CD8-positive, alpha-beta memory T cell (primary cell): ENCODE measurements at places on chromosomes 4 and X.
A peak's percentile ranks its signal among the peaks of the same experiment; 100 is the strongest.

GRCh38 chr4:150078041-150078578 lies at the start of gene DCLK2:
Gene DCLK2, plus strand, starts transcription at chr4:150078445. Its CDS starts 583 bp downstream, at chr4:150079028.
- H3K36me3 ChIP-seq: no peaks in the 10 kb centered on the region
- peaks cover 15% of the 10 kb centered on the region for H3K27me3 ChIP-seq
- no peak within 1 kb of the TSS for H3K4me3 ChIP-seq
- no peak for DNase-seq
- no peaks in the 10 kb centered on the region for H3K4me1 ChIP-seq

DNA sequence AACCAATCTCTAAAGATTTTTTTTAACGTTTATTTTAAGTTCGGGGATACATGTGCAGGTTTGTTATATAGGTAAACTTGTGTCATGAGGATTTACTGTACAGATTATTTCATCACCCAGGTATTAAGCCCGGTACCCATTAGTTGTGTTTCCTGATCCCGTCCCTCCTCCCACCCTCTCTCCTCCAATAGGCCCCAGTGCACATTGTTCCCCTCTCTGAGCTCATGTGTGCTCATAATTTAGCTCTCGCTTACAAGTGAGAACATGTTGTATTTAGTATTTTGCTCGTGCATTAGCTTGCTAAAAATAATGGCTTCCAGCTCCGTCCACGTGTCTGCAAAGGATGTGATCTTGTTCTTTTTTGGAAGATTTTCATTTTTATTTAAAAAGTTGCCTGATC lies 2309.4 kb upstream of the AGA start:
- H3K27me3 ChIP-seq: no peaks in the 10 kb centered on the region
- H3K27ac ChIP-seq: no peak overlapping the region
- no peak for DNase-seq
- H3K36me3 ChIP-seq: no peaks in the 10 kb centered on the region

DNA sequence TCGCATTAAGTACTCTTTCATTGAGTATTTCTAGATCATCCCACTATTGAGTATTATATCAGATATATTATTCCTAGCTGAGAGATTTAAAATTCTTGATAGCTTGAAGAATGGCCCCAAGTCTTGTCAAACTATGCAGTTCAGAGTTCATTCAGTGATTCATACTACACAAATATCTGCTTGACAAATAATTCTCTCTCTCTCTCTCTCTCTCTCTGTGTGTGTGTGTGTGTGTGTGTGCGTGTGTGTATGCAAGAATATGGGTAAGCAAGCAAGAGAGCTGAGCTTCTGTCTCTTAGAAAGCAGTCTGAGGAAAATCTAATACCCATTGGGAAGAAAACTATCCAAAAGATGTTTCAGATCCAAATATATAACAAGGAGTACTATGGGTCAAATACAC lies 142.0 kb downstream of the SLC10A7 start:
- H3K27ac ChIP-seq: no peak overlapping the region
- no peaks in the 10 kb centered on the region for H3K36me3 ChIP-seq
- H3K4me3 ChIP-seq: no peak overlapping the region
- DNase-seq: no peak
- H3K27me3 ChIP-seq: no peaks in the 10 kb centered on the region

- no peak for DNase-seq
- no peak overlapping the region for H3K27ac ChIP-seq
- H3K36me3 ChIP-seq: no peaks in the 10 kb centered on the region
- H3K4me1 ChIP-seq: no peaks in the 10 kb centered on the region
Measured at GRCh38 chrX:153870288-153870690, 15.7 kb downstream of the L1CAM start.

- H3K27me3 ChIP-seq: no peaks in the 10 kb centered on the region
- no peaks in the 10 kb centered on the region for H3K4me1 ChIP-seq
- DNase-seq: no peak
- H3K27ac ChIP-seq: no peak overlapping the region
Measured at GRCh38 chrX:96563646-96564045, 121.0 kb upstream of the DIAPH2 start.

DNA sequence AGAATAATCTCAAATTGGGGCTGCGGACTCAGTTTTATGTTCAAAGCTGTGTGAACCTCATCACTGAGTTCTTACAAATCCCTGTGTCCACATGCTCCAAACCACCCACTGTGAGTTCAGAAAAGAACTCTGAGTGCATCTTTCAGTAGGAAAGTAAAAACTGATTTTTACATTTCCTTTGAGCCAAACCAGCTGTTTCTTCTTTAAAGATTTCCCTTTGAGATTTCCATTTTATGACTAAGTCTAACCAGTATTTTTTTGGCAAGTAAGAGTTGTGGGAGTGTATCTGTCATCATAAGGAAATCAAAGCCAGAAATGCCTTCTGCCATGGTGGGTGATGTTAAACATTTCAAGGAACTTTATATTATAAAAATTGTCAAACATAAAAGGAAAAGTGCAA lies 100.0 kb downstream of the TET2 start:
- H3K36me3 ChIP-seq: peaks cover 4% of the 10 kb centered on the region
- H3K27me3 ChIP-seq: no peaks in the 10 kb centered on the region
- no peak for DNase-seq
- no peak overlapping the region for H3K4me3 ChIP-seq
- no peak overlapping the region for H3K27ac ChIP-seq
- no peaks in the 10 kb centered on the region for H3K4me1 ChIP-seq

- no peaks in the 10 kb centered on the region for H3K36me3 ChIP-seq
- H3K27ac ChIP-seq: no peak overlapping the region
- H3K27me3 ChIP-seq: no peaks in the 10 kb centered on the region
- no peak overlapping the region for H3K4me3 ChIP-seq
- no peaks in the 10 kb centered on the region for H3K4me1 ChIP-seq
Measured at GRCh38 chr4:31983677-31984076, 1263.5 kb downstream of the PCDH7 start.

GRCh38 chrX:47228550-47229270 lies 4.1 kb upstream of the USP11 start:
- H3K27me3 ChIP-seq: no peaks in the 10 kb centered on the region
- H3K36me3 ChIP-seq: peaks cover 14% of the 10 kb centered on the region
- H3K4me3 ChIP-seq: no peak overlapping the region
- no peak overlapping the region for H3K27ac ChIP-seq
- peaks cover 6% of the 10 kb centered on the region for H3K4me1 ChIP-seq
- DNase-seq: no peak

- H3K4me3 ChIP-seq: no peak overlapping the region
- no peaks in the 10 kb centered on the region for H3K4me1 ChIP-seq
- no peaks in the 10 kb centered on the region for H3K36me3 ChIP-seq
- H3K27ac ChIP-seq: no peak overlapping the region
- H3K27me3 ChIP-seq: no peaks in the 10 kb centered on the region
- no peak for DNase-seq
Measured at GRCh38 chrX:151155234-151155633, 21.1 kb upstream of the GPR50 start.

DNA sequence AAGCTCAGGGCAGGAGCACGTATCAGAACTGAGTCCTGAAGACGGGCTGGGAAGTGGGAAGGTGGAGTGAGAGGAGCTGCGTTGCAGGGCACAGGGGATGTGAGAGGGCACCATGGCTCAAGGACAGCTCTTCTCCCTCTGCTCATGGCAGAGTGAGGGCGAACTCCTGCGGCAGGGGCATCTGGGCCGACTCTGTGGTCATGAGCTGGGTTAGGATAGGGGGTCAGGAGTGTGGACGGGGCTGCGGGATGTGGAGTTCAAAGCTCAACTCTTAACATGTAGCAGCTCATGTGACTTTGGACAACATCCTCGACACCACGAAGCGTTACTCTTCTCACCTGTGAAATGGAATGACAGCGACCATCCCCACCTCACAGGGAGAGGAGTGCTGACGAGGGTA lies 19.4 kb upstream of the SORCS2 start:
- no peaks in the 10 kb centered on the region for H3K27me3 ChIP-seq
- H3K4me1 ChIP-seq: no peaks in the 10 kb centered on the region
- no peaks in the 10 kb centered on the region for H3K36me3 ChIP-seq

- H3K27me3 ChIP-seq: no peaks in the 10 kb centered on the region
- H3K27ac ChIP-seq: no peak overlapping the region
- H3K36me3 ChIP-seq: no peaks in the 10 kb centered on the region
- no peaks in the 10 kb centered on the region for H3K4me1 ChIP-seq
Measured at GRCh38 chrX:6163721-6164120, 64.9 kb downstream of the NLGN4X start.

DNA sequence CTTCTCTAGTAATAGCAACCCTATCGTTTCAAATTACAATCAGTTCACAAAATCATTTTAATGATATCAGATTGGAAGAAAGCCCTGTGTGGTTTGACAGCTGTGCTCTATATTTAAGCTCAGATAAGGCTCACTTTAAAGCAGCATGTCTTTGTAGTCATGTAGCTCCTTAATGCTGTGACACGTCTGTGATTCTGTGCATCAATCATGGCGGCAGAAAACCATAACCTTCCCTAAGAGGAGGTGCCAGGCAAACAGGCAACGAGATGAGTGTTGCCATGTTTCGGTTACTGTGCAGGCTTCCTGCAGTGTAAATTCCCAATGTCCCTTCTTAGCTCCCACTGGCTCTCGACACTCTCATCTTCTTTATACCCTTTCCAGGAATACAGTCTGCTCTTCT lies 212.7 kb downstream of the GRID2 start:
- no peaks in the 10 kb centered on the region for H3K27me3 ChIP-seq
- no peak overlapping the region for H3K27ac ChIP-seq
- no peak for DNase-seq
- no peak overlapping the region for H3K4me3 ChIP-seq
- no peaks in the 10 kb centered on the region for H3K4me1 ChIP-seq

DNA sequence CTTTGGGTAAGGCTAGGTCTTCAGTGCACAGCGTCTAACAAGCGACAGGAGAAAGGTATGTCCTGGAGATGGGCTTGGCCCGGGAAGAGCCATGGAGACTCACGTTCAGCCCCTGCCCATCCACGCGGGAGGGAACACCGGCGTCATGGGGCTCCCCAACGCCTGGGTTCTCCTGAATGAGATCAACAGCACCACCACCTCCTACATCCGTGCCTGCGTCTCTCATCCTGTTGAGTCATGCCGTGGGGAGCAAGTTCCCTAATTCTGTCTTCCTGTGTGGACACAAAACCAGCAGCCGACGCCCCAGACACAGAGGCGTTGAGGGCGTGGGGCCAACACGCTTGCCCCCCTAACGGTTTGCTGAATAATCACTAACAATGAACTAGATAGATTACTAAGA lies 20.1 kb upstream of the IL3RA start:
- no peak for DNase-seq
- no peaks in the 10 kb centered on the region for H3K36me3 ChIP-seq
- H3K4me1 ChIP-seq: no peaks in the 10 kb centered on the region
- no peaks in the 10 kb centered on the region for H3K27me3 ChIP-seq

GRCh38 chr4:82951196-82951595 lies 50.7 kb downstream of the THAP9 start:
- H3K4me3 ChIP-seq: no peak overlapping the region
- H3K36me3 ChIP-seq: peaks cover 2% of the 10 kb centered on the region
- DNase-seq: no peak

DNA sequence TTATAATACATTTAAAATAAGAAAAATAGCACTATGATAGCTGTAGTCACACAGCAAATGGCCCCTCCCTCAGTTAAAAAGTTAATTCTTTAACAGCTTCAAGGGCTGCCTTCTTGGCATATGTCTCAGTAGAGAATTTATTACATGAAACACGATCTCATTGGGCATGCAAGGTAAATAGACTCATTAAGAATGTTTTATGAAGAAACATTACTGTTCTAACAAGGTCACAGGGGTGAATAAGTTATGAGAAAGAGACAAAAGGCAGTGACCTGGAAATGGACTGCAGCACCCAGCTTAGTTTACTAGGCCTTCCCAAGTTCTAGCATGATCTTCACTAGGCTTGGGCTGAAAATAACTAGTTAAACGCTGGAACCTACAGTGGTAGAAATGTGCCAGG lies 277.7 kb downstream of the NR3C2 start:
- no peak overlapping the region for H3K4me3 ChIP-seq
- H3K27ac ChIP-seq: no peak overlapping the region
- no peaks in the 10 kb centered on the region for H3K27me3 ChIP-seq
- H3K4me1 ChIP-seq: no peaks in the 10 kb centered on the region
- H3K36me3 ChIP-seq: no peaks in the 10 kb centered on the region
- DNase-seq: no peak

DNA sequence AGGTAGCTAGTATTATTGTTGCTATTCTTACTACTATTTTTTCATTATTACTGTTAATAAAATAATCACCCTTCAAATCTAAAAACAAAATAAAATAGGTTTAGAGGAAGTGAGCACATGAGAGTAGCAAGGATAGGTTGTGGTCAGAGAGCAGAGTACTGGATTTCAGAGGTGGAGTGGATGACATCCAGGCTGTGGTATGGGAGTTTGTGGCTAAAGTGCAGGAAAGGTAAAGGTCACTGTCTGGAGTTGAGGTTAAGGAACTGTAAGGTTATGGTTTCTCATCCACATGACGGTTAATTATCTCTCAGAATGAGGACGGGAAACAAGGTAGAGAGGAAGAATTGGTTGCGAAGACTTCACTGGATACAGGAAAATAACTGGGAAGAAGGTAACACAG lies 27.7 kb downstream of the STEEP1 start:
- H3K27ac ChIP-seq: no peak overlapping the region
- no peaks in the 10 kb centered on the region for H3K36me3 ChIP-seq
- no peak overlapping the region for H3K4me3 ChIP-seq
- H3K27me3 ChIP-seq: no peaks in the 10 kb centered on the region
- H3K4me1 ChIP-seq: no peaks in the 10 kb centered on the region

GRCh38 chr4:149055624-149056023 lies 613.4 kb upstream of the NR3C2 start:
- no peaks in the 10 kb centered on the region for H3K4me1 ChIP-seq
- no peak for DNase-seq
- H3K4me3 ChIP-seq: no peak overlapping the region
- no peak overlapping the region for H3K27ac ChIP-seq
- no peaks in the 10 kb centered on the region for H3K27me3 ChIP-seq
- no peaks in the 10 kb centered on the region for H3K36me3 ChIP-seq

GRCh38 chr4:7066493-7066892 lies 1.4 kb downstream of the GRPEL1 start:
- H3K4me3 ChIP-seq: peak overlapping the region; percentile 70
- peak overlapping the region; percentile 87 for H3K27ac ChIP-seq

GRCh38 chrX:46793386-46794143 lies 34.6 kb upstream of the SLC9A7 start:
- H3K4me1 ChIP-seq: no peaks in the 10 kb centered on the region
- no peaks in the 10 kb centered on the region for H3K36me3 ChIP-seq
- no peak for DNase-seq
- H3K4me3 ChIP-seq: no peak overlapping the region

DNA sequence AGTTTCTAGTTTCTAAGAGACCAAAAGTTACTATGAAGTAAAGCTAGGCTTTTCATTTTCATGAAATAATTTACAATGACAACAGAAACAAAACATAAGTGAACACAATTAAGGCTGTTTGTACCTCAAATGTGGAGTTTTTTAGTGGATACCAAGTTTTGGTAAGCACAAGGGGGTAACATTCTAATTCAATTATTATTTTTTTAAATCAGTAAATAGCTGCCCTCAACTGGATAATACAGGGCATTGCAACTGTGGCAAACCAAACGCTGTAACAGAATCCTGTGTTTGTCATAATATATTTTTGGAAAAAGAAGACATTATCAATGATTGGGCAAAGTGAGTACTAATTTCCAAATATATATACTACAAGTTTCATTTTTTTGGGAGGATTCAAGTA lies 150.3 kb downstream of the FBXW7 start:
- DNase-seq: no peak
- H3K27me3 ChIP-seq: no peaks in the 10 kb centered on the region
- no peaks in the 10 kb centered on the region for H3K36me3 ChIP-seq
- H3K27ac ChIP-seq: no peak overlapping the region
- H3K4me1 ChIP-seq: peaks cover 9% of the 10 kb centered on the region
